IgD-negative memory B cell (primary cell): ENCODE measurements at places on chromosomes 11 and 22. TPM values are rescaled to one million over a fixed set of nuclear protein-coding genes. Genes with fewer than 3 reads are reported as not detected.

ZNF280B gene
- 3.8 TPM for polyA plus RNA-seq

B3GAT3 gene
- 36.1 TPM for polyA plus RNA-seq

H19 gene
- not detected for polyA plus RNA-seq

NLRP14 gene
- not detected for polyA plus RNA-seq

POU2AF3 gene
- polyA plus RNA-seq = 0.18 TPM

UPK2 gene
- not detected for polyA plus RNA-seq

LINC01488 gene
- not detected for polyA plus RNA-seq

PANX3 gene
- polyA plus RNA-seq = not detected

OR5P2 gene
- not detected for polyA plus RNA-seq

INS gene
- not detected for polyA plus RNA-seq

RELA gene
- polyA plus RNA-seq = 66.7 TPM

SMIM35 gene
- 0.38 TPM for polyA plus RNA-seq

KCNK7 gene
- not detected for polyA plus RNA-seq

KCNA4 gene
- not detected for polyA plus RNA-seq

LRRC32 gene
- not detected for polyA plus RNA-seq

CD81 gene
- 195 TPM for polyA plus RNA-seq

SPTBN2 gene
- polyA plus RNA-seq = not detected

ELMOD1 gene
- polyA plus RNA-seq = not detected

MMP13 gene
- polyA plus RNA-seq = not detected
